Stimulated activated CD4-positive, alpha-beta T cell treated with anti-CD3 and anti-CD28 coated beads, Interleukin-4, amount 100 ng/mL, for 4 hours (primary cell): ENCODE measurements at places on chromosomes 2 and 18.

DNA sequence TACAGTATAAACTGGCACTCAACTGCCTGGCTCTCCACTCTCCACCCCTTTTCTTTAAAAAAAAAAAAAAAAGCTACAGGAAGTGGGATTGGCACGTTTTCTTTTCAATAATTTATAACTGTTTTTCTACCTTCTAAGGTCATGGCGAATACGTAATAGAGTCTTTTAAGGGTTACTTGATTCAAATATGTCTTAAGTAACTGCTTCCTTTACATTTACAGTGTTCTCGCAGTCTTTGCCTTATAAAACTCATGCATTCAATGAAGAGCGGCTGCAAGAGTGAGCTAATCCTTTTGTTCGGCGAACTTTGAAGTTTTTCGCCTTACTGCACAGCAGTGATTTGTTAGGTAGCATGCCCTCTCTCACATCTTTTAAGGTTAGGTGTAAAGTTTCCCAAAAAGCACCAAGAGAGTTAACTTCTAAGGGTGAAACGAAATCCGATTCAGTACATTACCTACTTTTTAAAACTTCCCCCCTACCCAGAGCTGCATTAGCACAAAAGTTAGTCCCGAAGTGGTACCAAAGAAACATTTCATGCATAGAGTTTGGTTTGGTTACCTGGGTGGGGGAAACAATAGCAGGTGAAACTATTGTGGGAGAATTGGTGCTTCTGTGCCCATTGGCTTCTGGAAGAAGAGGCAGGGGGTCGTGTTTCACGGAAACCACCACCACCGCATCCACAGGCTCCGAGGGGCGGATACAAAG is 2.0 kb downstream of the KCTD1 start:
- DNase-seq, result no peak

- DNase-seq, result no peak
Observed at GRCh38 chr18:78006774-78007260, 757.2 kb downstream of the GALR1 start.

- no peak for DNase-seq
Observed at GRCh38 chr2:122135021-122135937, 379.8 kb downstream of the TSN start.

- no peak for DNase-seq
Observed at GRCh38 chr2:188631037-188631809, 339.5 kb downstream of the GULP1 start.

- no peak for DNase-seq
Observed at GRCh38 chr18:286515-287310, 18.9 kb upstream of the THOC1 start.

DNA sequence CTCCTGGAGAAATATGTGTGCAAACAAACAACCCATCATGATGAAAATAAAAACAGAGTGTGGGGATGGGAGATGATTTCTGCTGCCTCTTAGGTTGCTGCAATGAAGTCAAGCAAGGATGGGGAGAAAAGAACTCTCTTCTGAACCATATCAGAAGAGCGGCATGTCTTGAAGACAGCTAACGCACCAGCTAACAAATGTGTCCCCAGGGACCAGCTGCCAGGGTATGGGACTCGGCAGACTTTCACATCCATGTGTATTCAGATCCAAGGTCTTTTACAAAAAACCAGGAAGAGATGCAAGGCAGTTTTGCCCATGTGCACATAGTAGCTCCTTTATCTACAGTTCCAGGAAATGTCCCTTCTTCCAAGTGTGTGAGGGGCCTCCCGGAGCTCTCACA is 125.4 kb downstream of the CLIP4 start:
- DNase-seq, result no peak

DNA sequence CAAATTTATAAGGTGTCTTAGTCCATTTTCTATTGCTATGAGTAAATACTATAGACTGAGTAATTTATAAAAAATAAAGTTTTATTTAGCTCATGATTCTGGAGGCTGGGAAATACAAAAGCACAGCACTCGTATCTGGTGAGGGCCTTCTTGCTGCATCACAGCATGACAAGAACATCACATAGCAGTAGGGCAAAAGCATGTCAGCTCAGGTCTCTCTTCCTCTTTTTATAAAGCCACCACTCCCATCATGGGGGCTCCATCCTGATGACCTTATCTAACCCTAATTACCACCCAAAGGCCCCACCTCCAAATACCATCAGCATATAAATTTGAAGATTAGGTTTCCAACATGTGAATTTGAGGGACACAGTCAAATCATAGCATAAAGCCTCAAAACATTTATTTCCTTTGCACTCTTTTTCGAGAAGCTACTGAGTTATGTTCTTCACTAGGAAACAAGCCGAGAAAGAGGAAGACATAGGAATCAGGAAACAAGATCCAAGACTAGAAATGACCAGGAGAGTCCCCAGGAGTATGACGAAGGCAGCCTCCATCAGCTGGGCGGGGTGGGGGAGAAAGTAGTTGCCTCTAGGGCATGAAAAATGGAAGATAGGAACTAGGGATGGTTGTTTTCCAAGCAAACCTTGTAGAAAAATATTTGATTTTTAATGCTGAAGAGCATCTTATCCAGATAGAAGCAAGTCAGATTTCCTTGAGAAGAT is 24.1 kb upstream of the NABP1 start:
- DNase-seq, result no peak

- DNase-seq, result peak; percentile 63
Observed at GRCh38 chr2:232838406-232838874, 31.6 kb upstream of the SNORC start.

- no peak for DNase-seq
Observed at GRCh38 chr18:14189858-14190257, 57.6 kb upstream of the ZNF519 start.

GRCh38 chr18:48698707-48699106 is 159.9 kb downstream of the CTIF start:
- no peak for DNase-seq

DNA sequence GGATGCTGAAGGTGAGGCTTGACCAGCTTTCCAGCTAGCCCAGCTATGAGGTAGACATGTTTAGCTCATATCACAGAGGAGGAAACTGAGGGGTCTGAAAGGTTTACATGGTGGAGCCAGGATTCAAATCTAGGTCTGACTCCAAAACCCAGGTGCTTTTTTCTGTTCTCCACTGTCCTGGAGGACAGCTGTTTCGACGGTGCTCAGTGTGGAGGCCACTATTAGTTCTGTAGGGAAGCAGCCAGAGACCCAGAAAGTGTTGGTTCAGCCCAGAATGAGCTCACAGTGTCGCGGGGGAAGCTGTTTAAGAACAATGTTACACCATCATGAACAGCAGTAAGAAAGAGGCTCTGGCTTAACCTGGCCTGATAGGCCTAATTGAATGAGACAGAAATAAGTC is 11.1 kb downstream of the PROC start:
- DNase-seq, result no peak

GRCh38 chr2:217370391-217370790 is 510.5 kb upstream of the TNP1 start:
- DNase-seq, result no peak

GRCh38 chr2:234603619-234604018 is 106.7 kb upstream of the ARL4C start:
- DNase-seq, result no peak

- no peak for DNase-seq
Observed at GRCh38 chr2:5777131-5777535, 84.9 kb downstream of the SOX11 start.
